ENCODE measurements at places on chromosomes 3 and 15. TPM values are rescaled to one million over a fixed set of nuclear protein-coding genes. Genes with fewer than 3 reads are reported as not detected.

- DNase-seq = peak; percentile 64
These were observed 2.1 kb downstream of the ZIC4 start for GRCh38 chr3:147404000-147404799.

DNA sequence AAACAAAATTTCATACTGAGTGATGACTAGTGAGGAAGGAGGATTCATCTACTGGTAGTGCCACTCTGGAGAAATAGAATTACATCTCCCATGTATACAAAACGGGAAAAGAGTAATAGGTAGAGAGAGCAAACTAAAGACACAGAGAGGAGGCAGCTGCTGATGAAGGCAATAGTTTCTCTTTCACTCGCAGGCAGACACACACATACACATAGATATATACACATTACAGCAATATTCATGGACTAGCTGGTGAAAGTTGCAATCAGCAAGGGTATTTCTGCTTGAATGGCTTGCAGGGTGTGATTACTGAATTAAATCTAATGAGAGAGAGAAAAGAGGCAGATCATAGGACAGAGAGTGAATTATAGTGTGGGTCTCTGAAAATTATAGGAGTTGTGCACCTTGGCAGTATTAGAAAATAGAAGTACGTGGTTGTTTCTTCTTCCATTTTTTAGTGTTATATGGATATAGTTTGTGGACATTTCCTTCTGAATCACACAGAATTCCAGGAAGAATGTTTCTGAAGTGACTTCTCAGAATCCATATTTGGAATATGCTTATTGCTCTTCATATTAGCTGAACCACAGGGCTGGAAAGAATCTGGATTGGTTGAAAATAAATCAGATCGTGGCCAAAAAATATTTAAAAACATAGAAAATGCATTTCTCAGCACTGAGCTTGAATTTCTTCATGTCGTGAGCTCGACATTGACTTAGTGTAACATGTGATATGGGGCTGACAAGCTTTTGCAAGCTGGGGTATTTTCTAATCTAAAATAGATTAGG is 991.2 kb downstream of the TUSC7 start:
- no peak for DNase-seq

Gene THSD4
- total RNA-seq = 0.31 TPM

DNA sequence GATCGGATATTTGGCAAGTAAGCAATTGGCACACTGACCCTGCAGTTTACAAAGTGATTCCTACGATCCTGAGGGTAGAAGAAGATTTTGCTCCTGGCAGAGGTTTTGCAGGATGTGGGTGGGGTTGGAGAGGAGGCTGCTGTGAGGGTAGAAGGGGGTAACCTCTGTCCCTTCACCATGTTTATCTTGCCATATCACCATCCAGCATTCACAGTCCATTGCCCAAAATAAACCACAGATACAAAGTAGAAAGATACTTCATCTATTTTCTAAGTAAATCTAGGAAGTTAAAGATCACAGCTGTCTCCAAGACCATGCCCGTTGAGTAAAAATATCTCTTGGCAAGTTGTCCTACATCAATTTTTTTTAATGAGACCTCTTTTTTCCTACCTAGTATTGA is 51.6 kb downstream of the LIPC start:
- no peak for DNase-seq

Gene SERINC4
- not detected for total RNA-seq

Gene CTXN2
- not detected for total RNA-seq

GRCh38 chr15:88877415-88877814 is 17.9 kb downstream of the HAPLN3 start:
- DNase-seq = no peak
